ENCODE measurements at places on chromosomes 4 and X. TPM values are rescaled to one million over a fixed set of nuclear protein-coding genes. Genes with fewer than 3 reads are reported as not detected.
A peak's percentile ranks its signal among the peaks of the same experiment; 100 is the strongest.

NOX1 gene
- not detected for total RNA-seq

TCEAL3 gene
- 118 TPM for total RNA-seq

LRP2BP gene
- 3.7 TPM for total RNA-seq

NPY1R gene
- 2.6 TPM for total RNA-seq

HSD17B13 gene
- total RNA-seq, result 0.40 TPM

JADE3 gene
- 27.8 TPM for total RNA-seq

ENAM gene
- not detected for total RNA-seq

SLITRK4 gene
- total RNA-seq, result 2.3 TPM

MAGED4B gene
- total RNA-seq, result 28.9 TPM

GPC4 gene
- total RNA-seq, result 13.9 TPM

RASL11B gene
- 166 TPM for total RNA-seq

RRH gene
- 0.57 TPM for total RNA-seq

GLUD2 gene
- total RNA-seq, result 0.45 TPM

NEIL3 gene
- 0.23 TPM for total RNA-seq

ARHGAP6 gene
- 32.9 TPM for total RNA-seq

EDNRA gene
- total RNA-seq, result 47.1 TPM

ATP2B3 gene
- total RNA-seq, result not detected

MAGEA12 gene
- not detected for total RNA-seq

- DNase-seq, result no peak
Observed at GRCh38 chr4:77581724-77582123, 23.9 kb upstream of the CXCL13 start.

GRCh38 chr4:124025428-124025827, 628.8 kb downstream of the SPRY1 start:
- DNase-seq, result no peak

GRCh38 chrX:24658421-24658820, 11.3 kb upstream of the PCYT1B start:
- no peak for DNase-seq

DNA sequence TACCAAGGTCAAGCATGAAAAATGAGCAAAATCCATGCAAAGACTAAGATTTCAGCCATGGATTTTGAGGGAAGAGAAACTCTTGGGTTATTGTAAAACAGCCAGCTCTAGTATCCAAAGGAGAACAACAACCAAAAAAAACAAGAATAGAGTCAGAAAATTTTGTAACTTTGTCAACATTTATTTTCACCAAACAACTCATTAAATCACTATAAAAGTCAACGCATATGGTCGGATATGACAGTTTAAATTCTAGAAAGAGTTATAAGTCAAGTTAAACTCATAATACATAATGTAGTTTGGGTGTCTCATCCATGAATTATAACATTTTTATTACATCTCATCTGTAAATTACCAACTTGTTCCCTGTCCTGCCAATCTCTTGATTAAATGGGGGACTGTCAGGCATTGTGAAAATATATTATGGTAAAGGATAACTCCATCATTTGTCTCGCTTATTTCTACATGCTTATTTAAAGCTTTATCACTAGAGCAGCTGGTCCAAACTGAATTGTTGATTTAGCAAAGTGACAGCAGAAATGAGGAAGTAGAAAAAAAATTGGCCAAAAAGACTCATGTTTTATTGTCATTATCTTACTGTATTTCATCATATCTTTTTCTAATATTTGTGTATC, 224.8 kb upstream of the NOCT start:
- no peak for DNase-seq

DNA sequence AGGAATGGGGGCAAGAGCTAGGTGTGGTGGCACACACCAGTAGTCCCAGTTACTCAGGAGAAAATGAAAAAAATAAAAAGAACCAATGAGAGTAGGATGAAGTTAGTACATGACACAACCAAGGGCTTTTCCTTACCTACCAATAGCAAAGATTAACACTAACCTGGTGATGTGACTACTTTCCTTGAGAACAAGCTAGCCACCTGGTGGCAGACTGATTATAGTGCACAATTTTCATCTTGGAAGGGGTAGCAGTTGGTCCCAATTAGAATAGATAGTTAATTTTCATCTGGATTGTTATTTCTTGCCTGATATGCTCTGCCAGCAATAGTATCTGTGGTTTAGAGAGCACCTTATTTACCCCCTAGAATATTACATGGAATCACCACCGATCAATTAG, 1216.8 kb upstream of the PABPC4L start:
- no peak for DNase-seq

DNA sequence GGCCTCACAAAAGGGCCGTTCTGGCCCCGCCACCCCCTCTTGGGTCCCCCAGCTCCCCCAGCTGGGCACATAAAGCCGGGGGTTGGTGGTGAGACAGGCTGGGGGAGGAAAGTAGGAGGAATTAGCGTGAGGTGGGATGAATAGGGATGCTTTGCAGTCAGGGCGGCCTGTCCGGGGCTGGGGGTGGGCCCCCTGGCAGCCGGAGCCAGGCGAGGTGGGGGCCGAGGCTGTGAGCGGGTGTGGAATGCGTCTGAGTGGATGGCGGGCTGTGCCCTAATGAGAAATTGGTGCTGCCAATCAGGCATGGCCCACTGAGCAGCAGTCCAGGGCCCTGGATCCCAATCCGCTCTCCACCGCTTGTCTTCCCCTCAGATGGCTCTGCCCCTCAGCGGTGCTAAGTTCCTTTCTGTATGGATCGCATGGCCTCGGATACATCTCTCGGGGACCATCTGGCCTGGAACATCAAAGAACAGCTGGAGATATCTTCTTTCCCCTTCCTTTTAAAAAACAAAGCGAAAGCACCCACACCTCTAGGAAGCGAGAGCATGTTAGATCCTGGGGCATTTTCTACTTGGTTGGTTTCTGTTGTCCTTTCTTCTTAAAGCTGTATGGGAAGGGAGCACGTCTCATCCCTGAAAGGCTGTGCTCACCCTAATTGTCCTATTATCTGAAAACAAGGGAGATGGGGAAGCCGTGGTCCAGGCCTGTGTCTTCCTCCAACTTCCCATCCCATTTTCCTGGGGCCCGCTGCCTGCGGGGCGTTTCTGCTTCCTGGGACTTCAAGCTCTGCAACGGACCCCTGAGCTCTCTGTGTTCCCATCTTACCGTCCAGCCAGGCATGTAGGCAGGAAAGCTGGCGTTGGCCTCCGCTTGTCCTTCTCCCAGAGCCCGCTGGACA, 106.9 kb downstream of the SORCS2 start:
- no peak for DNase-seq

- DNase-seq, result peak; percentile 40
Observed at GRCh38 chrX:44223150-44223549, 120.3 kb downstream of the EFHC2 start.

GRCh38 chr4:172546782-172547181, 621.8 kb upstream of the GALNT7 start:
- no peak for DNase-seq

DNA sequence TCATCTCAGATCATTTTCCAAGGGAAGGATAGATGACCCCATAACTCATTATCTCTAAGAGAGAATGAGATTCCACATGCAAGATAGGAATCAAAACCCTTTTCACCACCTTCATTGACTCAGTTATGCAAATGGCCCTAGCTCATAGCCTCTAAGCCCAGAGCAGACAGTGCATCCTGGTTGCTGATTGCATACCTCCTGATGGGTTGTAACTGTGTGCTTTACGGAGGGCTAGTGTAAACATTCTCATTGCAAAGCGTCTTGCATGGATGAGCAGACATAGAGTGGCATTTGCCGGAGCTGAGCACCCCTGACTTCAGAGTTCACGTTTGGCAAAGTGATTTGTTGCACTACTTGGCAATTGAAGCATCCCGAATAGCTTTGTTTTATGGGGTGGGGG, 151.0 kb downstream of the VCX3A start:
- no peak for DNase-seq

- DNase-seq, result no peak
Observed at GRCh38 chr4:144411700-144412099, 234.3 kb upstream of the HHIP start.

DNA sequence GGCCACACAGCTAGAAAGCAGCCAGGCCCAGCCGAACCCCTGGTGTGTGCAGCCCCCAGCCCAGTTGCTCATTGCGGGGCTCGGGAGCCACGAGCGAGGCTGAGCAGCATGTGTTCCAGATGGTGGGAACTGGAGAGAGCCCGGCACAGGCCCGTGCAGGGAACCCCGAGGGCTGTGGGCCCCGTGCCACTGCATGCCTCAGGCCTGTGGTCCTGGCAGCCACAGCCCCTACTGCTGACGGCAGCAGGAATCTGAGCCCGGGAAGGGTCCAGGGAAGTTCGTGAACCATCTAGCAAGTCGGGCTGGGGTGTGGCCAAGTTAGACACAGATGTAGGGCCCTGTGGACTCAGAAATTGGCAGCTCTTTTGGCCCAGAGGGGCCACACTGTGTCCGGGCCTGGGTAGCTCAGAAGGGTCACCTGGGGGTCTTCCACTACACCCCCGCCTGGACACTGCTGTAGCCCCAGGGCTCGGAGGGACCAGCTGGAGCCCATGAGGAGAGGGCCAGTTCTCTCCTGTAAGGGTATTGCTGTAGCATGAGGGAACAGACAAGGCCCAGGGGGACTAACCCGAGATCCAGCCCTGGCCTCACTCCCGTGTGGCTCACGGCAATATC, 12.1 kb downstream of the HTRA3 start:
- DNase-seq, result peak; percentile 78

DNA sequence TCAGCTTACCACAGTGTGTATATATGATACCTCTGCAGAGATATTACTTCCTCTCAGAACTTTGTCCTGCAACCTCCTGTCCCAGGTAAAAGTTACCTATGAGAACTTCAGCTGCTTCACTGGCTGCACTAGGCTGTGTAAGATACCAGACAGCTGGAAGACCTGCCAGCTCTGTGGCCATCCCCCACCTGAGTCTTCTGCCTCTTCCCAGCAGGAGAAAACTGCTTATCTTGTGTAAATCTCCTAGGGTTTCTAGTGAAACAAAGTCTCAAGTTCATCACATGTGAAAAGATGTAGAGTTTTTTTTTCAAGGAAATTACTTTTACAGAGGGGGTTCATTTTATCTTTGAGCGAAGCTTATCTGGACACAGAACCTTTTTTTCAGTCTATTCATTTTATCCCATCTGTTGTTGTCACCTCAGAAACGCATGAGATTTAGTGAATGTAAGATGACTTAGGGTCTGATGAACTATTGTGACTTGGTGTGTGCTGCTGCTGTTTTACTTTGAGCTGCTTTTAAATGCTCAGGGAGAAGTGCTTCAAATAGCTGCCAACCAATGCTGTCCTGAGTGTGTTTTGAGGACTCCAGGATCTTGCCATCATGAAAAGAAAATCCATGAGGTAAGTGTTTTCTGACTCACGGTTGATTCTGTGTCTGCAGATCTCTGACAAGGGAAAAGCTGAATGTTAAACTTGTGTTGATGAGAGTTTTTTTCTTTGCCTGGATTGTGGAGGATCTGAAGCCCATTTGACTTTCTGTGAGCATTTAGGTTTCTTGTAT, 187.8 kb downstream of the FRAS1 start:
- no peak for DNase-seq

DNA sequence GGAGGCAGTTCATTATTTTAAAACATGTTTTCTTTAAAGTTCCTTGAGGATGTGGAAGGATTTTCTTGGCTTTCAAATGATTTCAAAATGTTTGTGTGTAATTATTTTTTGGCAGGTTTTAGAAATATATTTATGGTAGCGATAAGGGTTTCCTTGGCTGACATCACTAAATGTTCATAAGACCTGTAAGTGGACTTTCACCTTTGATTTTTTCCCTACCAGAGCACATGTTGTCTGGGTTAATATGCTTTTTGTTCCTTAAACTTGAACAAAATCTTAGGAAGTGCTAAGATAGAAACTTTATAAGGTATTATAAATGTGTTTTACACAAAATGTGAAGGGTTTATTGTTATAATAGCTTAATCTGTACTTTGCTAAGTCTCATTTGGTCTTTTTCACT, 315.6 kb downstream of the PCDH7 start:
- DNase-seq, result no peak

- no peak for DNase-seq
Observed at GRCh38 chr4:88029556-88029955, 22.1 kb downstream of the PKD2 start.

GRCh38 chr4:6576512-6576911, 1.5 kb downstream of the MAN2B2 start:
- DNase-seq, result no peak

- DNase-seq, result no peak
Observed at GRCh38 chr4:76458825-76459224, 23.8 kb downstream of the SHROOM3 start.

- DNase-seq, result no peak
Observed at GRCh38 chr4:157804986-157805385, 367.8 kb downstream of the GASK1B start.

- no peak for DNase-seq
Observed at GRCh38 chr4:110033355-110034025, 120.8 kb downstream of the EGF start.

DNA sequence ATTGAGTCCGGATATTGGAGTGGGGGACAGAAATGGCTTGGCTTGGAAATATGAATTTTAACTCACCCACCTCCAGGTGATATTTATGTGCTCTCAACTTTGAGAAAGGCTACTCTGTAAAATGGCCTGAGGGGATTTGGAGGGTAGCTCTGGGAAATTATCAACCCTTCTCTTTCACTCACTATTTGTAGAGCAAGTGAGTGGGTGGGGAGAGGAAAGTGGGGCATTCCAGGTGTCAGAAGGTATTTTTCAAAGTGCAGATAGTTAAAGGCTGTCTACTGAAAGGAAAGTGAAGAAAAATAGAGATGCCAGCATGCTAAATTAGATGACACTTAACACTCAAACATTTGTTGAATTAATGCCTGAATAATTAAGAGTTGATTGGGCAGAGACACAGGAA, 44.1 kb downstream of the TMEM164 start:
- no peak for DNase-seq

DNA sequence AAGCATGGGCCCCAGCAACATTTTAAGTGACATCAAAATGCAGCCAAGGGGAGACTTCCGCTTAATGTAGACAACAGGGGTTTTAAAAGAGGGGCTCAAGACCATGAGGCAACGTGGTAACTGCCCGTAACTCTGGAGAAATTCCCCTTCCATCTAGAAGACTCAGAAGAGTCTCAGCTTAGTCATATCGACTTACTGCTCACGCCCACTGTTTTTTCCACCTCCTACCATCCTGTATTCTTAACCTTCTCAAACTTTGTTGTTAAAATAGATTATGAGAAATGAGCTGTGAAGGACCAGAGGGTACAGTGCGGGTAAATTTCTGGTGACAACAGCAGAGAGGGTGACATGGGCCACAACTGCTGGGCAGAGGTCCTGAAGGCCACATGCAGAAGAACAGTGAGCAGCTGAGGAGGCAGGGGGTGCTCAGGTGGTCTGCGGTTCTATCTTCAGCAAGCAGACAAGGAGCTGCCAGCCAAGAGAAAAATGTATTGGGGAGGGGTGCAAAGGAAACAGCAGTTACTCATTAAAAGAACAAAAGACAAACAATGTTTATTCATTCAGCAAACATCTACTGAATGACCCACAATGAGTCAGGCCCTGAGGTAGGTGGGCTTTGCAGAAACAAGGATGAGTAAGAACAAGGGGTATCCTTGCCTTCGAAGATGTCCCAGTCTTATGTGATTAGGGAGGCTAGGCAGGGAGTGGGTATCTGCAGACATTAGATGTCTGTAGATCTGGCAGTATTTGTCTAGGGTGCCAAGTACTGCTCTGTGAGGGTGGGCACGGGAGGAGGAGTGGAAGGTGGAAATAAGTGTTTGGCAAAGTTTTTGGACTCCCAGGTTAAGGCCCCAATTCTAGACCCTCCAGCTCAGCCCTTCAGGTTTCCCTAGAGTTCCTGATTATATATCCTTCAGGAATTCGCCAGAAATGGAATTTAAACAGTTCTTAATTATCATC, 175.3 kb downstream of the TSPAN5 start:
- DNase-seq, result no peak

GRCh38 chrX:8692871-8693270, 39.1 kb downstream of the ANOS1 start:
- DNase-seq, result no peak

GRCh38 chrX:153190381-153190780, 11.3 kb downstream of the MAGEA1 start:
- no peak for DNase-seq

GRCh38 chr4:110156442-110156841, 42.0 kb downstream of the ELOVL6 start:
- no peak for DNase-seq
